Dorsolateral prefrontal cortex (tissue), 122 donors: ENCODE measurements at places on chromosomes 13 and 19.

- no peak for DNase-seq
Observed at GRCh38 chr19:32362318-32362691, 16.9 kb downstream of the ZNF507 start.

DNA sequence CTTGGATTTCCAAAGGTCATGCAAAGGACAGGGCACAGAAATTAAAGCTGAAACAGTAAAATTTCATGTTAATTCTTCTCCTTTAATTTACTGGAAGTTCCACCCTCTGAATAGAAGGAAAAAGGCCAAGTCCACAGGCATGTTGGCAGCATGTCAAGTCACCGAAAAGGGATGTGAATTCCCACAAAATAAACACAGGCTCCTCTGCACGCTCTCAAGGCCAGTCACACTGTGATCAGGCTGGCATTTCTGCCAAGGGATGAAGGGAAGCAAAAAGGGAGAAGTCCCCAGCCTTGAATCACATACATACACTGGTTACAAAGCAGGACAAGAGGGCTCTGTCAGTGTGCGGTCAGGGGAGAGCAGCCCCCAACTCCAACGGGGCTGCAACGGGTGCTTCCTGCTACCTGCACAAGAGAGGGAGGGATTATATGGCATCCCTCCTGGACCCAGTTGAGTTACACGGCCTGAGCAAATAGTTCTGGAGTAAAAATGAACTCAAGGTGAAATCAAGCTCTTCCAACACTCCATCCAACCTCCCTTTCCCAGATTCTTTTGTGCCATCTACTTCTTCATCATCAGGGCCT, 6.9 kb downstream of the DCLK1 start:
- DNase-seq, result no peak

- DNase-seq, result no peak
Observed at GRCh38 chr13:58953638-58954037, 1210.1 kb downstream of the DIAPH3 start.

GRCh38 chr13:73075546-73075945, 16.7 kb downstream of the KLF5 start:
- no peak for DNase-seq

DNA sequence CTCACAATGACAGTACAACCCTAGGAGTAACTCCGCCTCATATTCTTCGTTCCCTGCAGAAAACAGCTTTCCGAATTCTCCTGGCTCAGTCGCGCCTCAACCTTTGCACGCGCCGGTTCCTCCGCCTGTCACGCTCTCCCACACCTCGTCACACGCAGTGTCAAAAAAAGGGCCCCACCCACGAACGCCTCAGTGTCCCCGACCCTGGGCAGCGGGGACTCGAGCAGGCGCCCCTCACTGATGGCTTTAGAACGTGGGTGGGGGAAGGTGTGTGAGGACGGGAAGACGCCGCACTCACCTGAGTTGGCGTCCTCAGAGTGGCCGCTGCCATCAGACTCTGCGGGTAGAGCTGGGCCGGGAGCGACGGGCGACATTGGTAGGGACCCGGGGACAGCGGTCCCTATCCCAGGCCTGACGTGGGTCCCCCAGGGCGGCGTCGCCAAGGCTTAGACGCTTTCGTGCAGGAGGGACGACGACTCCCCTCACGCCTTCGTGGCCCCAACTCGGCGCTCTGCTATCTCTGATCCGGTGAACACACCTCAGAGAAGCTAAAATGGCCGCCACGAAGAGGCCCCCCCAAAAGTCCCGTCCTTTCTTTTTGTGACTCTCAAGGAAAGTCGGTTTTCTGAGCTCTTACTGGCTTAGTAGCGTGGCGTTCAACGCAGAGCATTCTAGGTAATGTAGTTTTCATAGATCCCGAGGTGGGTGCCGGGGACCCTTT, at the start of gene ZNF154:
Gene ZNF154 (minus strand): TSS at position 564 of the 721 bp plus-strand sequence. CDS start 233 bp downstream, at position 331.
- peak; percentile 59 for DNase-seq

DNA sequence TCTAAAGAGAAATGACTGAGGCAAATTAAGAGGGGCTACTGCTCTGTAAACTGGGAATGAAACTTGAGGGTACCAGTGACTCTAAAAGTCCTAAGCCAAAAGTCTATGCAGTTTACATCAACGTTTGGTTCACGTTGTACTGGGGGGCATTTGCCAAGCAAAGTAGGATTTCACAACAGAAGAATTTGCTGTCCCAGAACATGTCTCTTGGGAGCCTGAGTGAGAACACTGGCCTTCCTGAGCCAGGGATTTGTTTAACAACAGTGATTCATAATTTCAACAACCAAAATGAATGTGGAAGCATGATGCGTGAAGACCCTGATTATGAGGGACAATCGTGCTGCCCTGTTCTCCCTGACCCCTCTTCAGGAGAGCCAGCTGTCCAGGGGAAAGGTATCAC, 178.0 kb downstream of the OXGR1 start:
- DNase-seq, result no peak

- DNase-seq, result no peak
Observed at GRCh38 chr13:39455521-39456175, 147.3 kb downstream of the LHFPL6 start.

- DNase-seq, result peak; percentile 78
Observed at GRCh38 chr19:3346677-3347353, 19.6 kb upstream of the NFIC start.

- no peak for DNase-seq
Observed at GRCh38 chr13:89227356-89227755, 1556.2 kb downstream of the SLITRK5 start.

DNA sequence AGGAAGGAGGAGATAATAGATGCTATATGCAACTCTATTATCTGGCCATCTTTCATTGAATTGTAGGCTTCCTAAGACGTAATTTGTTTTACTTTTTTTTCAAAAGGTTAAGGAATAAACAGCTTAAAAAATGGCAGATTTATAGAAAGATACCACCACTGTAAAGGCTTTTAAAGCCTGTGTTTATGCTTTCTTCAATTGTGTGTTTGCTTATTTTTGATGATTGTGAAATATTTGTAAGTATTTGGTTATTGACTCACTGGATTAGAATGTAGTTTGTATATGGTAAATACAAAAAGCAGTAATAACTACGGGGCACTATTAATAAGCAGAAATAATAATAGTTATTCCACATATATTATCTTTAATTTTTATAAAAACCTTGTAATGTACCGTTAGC, 437.9 kb downstream of the KLF5 start:
- DNase-seq, result no peak

GRCh38 chr19:49741210-49741844, 21.8 kb downstream of the TSKS start:
- DNase-seq, result no peak

GRCh38 chr13:49791315-49791710, 1.2 kb downstream of the KPNA3 start:
- DNase-seq, result no peak

- no peak for DNase-seq
Observed at GRCh38 chr13:98506322-98506721, 70.6 kb downstream of the STK24 start.
